Natural killer cell (primary cell): ENCODE measurements at places on chromosomes 16 and 17. TPM values are rescaled to one million over a fixed set of nuclear protein-coding genes. Genes with fewer than 3 reads are reported as not detected.

DNA sequence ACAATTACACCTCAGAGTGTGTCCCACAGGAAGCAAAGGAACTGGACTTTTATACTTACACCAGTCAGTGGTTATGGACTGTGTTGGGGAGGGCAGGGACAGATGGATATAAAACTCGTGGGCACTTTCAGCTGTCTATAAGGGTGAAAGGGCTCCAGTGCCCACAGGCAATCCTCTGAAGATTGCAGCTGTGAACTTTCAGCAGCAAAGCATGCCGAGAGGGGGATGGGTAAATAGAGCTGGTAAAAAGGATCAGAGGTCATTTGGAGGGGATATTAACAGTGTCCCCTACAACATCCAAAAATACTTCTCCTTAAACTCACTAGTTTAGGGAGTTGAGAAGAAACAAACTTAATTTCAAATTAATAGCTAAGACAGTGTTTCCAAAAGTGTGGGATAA lies 13.3 kb upstream of the RFWD3 start:
- no peak for DNase-seq

DNA sequence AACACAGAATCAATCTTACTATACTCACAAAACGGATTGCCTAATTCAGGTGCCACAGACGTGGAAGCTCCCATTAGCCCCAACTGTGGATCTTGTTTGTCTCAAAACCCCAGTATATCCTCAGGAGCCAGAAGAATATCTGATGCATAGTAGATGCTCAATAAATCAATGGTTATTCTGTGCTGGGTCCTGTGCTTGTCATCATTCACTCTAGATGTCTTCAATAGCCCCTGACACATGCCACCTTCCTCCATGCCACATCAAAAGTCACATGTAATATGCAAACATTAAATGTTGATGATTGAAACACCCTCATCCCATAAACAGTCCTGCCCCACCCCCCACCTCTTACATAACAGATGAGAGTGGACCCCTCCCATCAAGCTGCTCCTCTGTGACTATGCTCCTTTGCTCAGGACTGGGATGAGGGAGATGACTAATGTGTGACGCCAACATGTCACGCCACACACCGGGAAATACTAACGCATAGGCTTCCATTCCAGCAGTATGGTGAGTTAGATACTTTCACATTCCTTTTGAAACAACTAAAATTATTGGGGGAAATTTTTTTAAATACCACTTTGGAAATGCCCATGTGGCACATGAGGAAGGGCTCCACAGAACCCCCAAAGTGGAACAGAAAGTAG lies 267.6 kb upstream of the SDK2 start:
- DNase-seq = no peak

GRCh38 chr17:2057175-2057759 lies 2.4 kb downstream of the HIC1 start:
- peak; percentile 28 for DNase-seq

- no peak for DNase-seq
Observed at GRCh38 chr16:11078812-11079459, 134.6 kb downstream of the CLEC16A start.

DNA sequence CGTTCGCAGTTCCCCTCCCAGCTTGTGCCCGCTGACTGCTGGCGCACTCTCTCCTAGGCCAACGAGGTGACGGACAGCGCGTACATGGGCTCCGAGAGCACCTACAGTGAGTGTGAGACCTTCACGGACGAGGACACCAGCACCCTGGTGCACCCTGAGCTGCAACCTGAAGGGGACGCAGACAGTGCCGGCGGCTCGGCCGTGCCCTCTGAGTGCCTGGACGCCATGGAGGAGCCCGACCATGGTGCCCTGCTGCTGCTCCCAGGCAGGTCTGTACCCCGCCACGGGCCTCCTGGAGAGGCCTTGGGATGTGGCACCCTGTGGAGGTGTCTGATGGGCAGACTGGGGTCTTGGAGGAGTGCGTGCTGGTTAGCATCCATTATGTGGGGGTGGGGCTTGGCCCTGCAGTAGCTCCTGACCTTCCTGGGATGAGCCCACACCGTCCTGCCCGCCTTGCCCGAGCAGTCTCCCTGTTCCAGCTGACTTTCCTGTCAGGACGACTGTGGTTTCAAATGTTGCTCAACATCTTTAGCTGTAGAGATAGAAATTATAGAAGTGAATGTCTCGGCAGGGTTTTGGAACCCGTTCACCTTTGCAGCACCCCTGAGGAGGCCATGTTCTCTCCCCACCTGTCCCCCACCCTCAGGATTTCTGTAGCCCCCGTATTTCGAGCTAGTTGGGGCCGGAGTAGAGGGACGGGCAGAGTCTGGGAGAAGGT lies 44.9 kb upstream of the CAPN15 start:
- DNase-seq = no peak

DNA sequence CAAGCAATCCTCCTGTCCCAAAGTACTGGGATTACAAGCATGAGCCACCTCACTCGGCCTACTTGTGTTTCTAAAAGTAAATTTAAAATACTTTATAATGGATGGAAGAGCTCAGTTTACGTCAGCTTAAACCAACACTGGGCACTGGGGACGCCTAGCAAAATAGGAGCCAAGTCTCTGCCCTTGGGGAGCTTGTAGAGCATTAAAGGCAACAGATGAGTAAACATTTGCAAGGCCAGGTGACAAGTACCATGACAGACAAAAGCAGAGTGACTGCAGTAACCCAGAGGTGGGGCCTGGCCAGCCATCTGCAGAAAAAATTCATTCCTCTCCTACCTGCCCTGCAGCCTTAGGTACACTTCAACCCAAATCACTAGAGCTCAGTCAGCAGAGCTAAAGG lies 12.1 kb upstream of the NLK start:
- DNase-seq = no peak

- DNase-seq = no peak
Observed at GRCh38 chr17:20157001-20157310, 147.8 kb downstream of the SPECC1 start.

DNA sequence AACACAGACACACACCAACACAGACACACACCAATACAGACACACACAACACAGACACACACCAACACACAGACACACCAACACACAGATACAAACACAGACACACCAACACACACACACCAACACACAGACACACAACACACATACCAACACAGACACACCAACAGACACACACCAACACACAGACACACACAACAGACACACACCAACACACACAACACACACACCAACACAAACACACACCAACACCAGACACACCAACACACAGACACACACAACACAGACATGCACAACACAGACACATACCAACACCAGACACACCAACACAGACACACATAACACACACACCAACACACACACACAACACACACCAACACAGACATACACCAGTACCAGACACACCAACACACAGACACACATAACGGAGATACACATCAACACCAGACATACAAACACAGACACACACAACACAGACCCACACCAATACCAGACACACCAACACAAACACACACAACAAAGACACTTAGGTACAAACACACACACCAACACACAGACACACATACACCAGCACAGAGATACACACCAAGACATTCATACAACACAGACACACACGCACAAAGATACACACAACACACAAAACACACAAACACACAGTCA lies 2.2 kb downstream of the CDRT4 start:
- no peak for DNase-seq

DNA sequence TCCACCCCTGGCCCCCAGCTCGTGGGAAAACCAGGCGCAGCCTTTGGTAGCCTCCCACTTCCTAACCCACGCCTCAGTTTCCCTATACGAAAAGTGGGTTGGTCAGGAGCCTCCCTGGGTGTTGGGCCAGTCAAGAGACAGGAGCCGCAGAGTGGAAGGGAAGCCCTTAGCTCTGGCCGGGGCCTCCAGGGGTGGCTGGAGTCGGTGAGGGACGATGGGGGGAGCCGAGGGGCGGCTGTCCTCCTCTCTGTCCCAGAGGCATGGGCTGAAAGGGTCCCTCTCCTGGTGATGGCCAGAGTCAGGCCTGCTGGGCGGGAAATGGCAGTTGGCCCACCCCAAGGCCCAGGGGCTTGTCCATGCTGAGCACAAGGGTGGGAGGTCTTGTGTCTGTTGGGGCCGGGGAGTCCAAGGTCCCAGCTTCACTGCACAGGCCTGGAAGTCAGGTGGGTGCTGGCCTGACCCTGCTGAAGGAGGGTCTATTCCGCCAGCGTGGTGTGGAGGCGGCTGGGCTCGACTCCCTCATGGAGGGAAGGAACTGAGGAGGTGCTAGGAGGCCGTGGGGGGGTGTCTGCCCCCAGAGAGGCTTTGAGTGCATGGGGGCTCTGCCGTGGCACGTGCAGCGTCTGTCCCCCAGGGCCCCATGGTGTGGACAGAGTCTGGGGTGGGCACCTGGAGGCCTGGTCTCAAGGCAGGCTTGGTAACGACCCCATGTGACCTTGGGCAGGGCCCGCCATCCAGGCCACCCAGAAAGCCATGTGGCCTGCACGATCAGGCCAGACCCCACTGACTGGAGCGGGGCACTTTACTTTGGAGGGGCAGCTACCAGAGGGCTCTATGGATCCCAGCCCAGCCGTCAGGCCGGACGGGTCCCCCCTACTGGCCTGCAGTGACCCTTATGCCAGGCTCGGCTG lies 1.1 kb downstream of the SLC16A3 start:
- DNase-seq = peak; percentile 38

DNA sequence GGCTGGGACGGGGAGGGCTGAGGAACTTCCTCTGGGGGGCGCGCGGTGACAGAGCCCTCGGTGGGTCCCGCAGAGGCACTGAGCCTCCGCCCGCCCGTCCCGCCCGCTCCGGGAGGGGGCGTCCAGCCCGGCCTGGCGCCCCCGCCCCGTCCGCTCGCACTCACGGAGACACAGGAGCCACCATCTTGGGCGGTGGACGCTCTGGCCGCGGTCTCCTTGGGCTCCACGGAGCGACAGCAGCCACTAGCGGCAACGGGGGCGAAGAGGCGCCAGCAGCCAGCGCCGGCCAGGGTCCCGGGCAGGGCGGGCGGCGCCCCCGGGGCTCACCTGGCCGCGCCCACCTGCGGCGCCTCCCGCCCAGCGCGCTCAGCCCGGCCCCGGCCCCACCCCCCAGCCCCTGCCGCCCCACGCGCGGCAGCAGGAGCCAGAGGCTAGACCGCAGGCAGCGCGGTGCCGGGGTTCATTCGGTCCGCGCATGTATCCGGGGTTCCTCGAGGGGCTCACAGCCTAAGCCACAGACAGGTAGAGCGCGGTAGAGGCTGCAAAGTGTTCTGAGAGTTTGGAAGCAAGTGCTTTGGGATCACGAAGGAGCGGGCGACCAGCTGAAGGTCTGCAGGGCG lies at the start of gene C17orf113:
Gene C17orf113, minus strand, starts transcription at position 209 of the 620 bp plus-strand sequence. CDS start 7,225 bp downstream, outside the sequence.
- DNase-seq = peak; percentile 41

DNA sequence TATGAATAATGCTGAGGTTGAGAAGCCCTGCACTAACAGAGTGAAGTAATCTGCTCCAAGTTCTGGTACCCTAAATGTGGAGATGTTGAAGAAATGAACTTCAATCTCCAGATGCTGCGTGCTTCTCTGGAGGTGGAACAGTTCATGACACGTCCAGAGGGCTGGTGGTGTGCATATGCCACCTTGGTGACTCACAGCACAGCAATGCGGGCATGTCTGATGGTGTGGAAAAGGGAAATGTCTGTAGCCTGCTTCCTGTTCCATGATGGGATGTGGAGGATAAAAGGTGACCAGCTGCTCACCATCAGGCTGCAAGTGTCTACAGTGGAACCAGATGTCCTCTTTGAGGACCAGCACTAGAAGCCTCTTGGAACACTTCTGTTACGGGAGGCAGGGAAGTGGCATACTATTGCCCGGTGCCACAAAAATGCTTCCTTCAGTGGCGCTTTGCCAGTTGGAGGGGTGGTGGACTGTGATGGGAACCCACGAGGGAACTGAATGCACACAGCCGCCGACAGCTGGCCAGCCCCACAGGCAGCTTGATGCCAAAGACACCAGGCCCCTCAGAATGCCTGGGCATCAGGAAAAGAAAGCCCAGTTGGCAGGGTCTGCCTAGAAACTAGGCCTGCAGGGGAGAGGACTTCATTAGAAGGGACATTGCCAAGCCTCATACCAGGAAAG lies 19.9 kb downstream of the SNX11 start:
- DNase-seq = no peak

DNA sequence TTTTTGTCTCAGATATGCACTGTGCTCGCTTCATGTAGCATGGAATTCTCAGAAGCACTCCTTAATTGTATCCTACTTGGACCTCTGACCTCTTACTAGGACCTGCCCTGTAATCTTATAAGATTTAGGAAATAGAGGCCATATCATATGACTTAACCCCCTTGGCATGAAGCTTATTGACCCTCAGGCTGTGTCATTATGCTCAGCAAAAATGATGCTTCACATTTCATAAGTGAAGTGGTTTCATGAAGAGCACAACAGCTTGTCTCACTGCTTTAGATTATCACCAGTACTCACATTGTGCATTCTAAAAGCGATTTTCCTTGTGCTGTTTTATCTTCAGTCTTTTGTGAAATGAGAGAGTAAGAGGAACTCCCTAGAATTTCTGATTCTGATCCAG lies 6.4 kb downstream of the PHKB start:
- DNase-seq = no peak

GRCh38 chr17:77897741-77898301 lies 60.7 kb upstream of the TNRC6C start:
- DNase-seq = no peak

DNA sequence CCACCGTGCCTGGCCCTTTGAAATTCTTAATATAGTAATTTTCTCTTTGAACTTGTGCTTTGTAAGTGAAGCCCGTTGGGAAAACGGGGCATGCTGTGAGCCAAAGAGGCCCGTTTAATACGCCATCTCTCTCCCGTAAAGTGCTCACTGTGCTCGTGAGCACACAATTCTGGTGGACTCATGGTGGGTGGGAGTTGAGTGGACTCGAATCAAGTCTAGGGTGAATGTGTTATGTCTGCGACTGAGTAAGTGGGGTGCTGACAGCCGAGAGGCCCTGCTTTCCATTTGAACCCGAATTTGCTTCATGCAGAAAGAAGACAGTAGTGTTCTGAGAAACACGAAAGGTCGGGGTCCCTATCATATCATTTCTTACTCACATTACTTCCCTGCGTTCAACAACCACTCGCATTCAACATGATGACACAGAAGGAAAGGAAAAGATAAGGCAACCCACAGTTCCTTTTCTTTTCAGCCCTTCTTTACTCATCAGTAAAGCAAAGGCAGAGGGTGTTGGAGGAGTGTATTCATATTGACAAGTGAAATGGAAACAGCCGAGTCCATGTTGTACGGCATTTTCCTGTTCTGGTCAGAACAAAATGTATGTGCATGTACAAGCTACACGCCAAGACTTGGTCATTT lies 4.8 kb upstream of the ATP2A3 start:
- no peak for DNase-seq

DNA sequence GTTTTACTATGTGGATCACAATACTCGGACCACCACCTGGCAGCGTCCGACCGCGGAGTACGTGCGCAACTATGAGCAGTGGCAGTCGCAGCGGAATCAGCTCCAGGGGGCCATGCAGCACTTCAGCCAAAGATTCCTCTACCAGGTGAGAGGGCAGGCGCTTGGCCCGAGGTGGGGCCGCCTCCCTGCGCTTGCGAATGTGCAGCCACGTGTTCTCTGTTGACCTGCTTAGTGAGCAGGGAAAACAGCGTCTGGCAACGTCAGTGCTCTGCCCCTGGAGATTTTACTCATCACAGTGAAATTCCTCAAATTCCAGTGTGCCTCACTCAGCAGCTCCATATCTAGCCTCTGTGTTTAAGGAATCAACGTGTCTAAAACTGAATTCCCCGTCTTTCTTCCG lies 33.4 kb upstream of the CLEC18A start:
- DNase-seq = no peak

- no peak for DNase-seq
Observed at GRCh38 chr17:6358131-6358530, 76.8 kb downstream of the AIPL1 start.

CTCF gene
- 61.4 TPM for total RNA-seq

HSD11B2 gene
- total RNA-seq = not detected

CD7 gene
- 564 TPM for total RNA-seq

KRT12 gene
- not detected for total RNA-seq

KCNG4 gene
- not detected for total RNA-seq

TNFRSF13B gene
- total RNA-seq = 0.70 TPM

MVP gene
- total RNA-seq = 154 TPM

HS3ST3B1 gene
- total RNA-seq = 14.1 TPM
